ENCODE measurements at places on chromosomes 6 and 20. TPM values are rescaled to one million over a fixed set of nuclear protein-coding genes. Genes with fewer than 3 reads are reported as not detected.

The PAX1 gene
- not detected for total RNA-seq

The OR2H1 gene
- total RNA-seq = not detected

The KCTD20 gene
- total RNA-seq = 61.8 TPM

The NHLRC1 gene
- 2.8 TPM for total RNA-seq

The FAM50B gene
- total RNA-seq = 10.1 TPM

The PKHD1 gene
- total RNA-seq = 0.18 TPM

The BRD2 gene
- total RNA-seq = 77.4 TPM

The CLIC5 gene
- 2.4 TPM for total RNA-seq

The SUMO4 gene
- 12.2 TPM for total RNA-seq

The DDO gene
- total RNA-seq = 0.45 TPM

The CEBPB gene
- 1.7 TPM for total RNA-seq

The SDCBP2 gene
- 2.2 TPM for total RNA-seq

The PRKN gene
- total RNA-seq = 11.5 TPM

The BTN1A1 gene
- total RNA-seq = not detected

The BEND3 gene
- total RNA-seq = 7.7 TPM

The KIAA1586 gene
- 72.0 TPM for total RNA-seq

The TBCC gene
- 29.6 TPM for total RNA-seq

The CALHM6 gene
- 2.8 TPM for total RNA-seq

The SLC26A8 gene
- total RNA-seq = 3.7 TPM

The SNAI1 gene
- total RNA-seq = 0.27 TPM

The SERPINB6 gene
- 16.1 TPM for total RNA-seq

The BFSP1 gene
- 1.5 TPM for total RNA-seq

The ID4 gene
- 118 TPM for total RNA-seq

The HSPA1L gene
- total RNA-seq = 4.2 TPM

The RHAG gene
- total RNA-seq = 0.64 TPM

The COL21A1 gene
- total RNA-seq = 15.5 TPM

The FNDC1 gene
- 1.7 TPM for total RNA-seq

The QKI gene
- total RNA-seq = 363 TPM

The MTCH1 gene
- total RNA-seq = 93.0 TPM

The LY6G6D gene
- not detected for total RNA-seq

The BEND6 gene
- 12.6 TPM for total RNA-seq

The NNAT gene
- total RNA-seq = 629 TPM

The ZCCHC3 gene
- total RNA-seq = 13.5 TPM

The SIM1 gene
- not detected for total RNA-seq

The PRDM13 gene
- 4.7 TPM for total RNA-seq

The SLC2A10 gene
- 8.0 TPM for total RNA-seq

The LGSN gene
- not detected for total RNA-seq

The TAGAP gene
- 2.4 TPM for total RNA-seq

The HTR1E gene
- 0.54 TPM for total RNA-seq

The ARFGEF3 gene
- 38.3 TPM for total RNA-seq

The CFAP61 gene
- total RNA-seq = 5.0 TPM

The FAXC gene
- 36.3 TPM for total RNA-seq

The TSPO2 gene
- total RNA-seq = not detected

The PLG gene
- total RNA-seq = not detected
